ENCODE measurements at places on chromosomes 4 and X.
A peak's percentile ranks its signal among the peaks of the same experiment; 100 is the strongest.

DNA sequence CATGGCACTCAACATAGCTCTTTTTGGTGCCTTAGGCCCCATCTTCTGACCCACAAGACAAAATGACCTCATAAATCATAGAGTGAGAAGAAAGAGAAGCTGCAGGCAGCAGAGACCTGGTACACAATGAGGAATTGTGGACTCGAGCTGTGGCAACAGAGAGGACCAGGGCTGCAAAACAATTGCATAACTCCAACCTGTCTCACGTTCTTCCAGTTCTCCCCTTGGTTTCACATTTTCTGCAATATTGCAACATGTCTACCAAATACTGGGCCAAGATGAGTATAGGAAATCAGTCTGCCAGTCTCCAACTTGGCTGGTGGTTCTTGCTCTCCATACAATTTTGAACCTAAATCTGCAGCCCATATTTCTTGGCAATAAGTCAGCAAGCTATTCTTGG, 105.3 kb downstream of the KDR start:
- no peak for DNase-seq

- no peak for DNase-seq
Measured at GRCh38 chr4:139860435-139861024, 194.9 kb downstream of the MGST2 start.

DNA sequence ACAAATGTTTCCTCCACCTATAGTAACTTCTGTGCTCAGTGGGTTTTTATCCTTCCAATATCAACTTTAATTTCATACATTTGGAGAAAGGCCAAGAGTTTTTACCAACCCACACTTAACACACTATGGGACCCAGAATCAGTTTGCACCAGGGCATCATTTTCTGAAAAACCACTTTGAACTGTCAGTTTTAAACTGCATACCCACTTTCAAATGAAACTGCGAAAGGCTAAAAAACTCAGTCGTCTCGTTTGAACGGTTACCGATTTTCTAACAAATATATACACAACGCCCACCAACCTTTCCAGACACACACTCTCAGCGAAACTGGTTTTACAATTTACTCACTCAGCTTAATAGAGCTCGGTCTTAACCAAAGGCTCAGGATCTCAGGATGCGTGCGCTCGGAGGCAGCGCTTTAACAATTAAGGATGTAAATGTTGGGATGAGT, 376 bp downstream of the ABCG2 start:
- DNase-seq = no peak

GRCh38 chr4:76830964-76831703, 66.8 kb downstream of the SOWAHB start:
- DNase-seq = no peak

DNA sequence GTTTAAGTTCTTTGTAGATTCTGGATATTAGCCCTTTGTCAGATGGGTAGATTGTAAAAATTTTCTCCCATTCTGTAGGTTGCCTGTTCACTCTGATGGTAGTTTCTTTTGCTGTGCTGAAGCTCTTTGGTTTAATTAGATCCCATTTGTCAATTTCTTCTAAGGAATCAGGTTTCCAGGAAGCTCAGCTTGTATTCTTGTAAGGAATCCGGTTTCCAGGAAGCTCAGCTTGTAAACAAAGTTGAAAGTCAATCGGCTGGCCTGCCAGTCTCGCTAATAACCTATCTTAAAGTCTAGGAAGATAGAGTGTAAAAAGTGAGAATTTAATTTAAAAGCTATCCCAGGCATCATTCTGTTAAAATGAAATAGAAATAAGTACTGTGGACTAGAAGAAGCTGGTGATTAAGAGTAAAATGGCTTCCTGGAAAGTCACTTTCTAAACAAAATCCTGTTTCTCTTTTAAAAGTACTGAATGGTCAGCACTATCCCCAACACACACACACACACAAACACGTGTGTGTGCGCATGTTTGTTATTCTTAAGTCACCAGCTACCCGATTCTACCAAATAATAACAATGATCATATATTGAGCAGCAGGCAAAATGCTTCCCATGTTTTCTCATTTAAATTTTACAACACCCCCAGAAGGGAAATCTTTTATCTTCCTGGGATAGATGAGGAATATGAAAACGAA, 171.7 kb downstream of the PAPSS1 start:
- DNase-seq = no peak

GRCh38 chr4:56762484-56763250, 58.8 kb downstream of the SPINK2 start:
- DNase-seq = no peak

DNA sequence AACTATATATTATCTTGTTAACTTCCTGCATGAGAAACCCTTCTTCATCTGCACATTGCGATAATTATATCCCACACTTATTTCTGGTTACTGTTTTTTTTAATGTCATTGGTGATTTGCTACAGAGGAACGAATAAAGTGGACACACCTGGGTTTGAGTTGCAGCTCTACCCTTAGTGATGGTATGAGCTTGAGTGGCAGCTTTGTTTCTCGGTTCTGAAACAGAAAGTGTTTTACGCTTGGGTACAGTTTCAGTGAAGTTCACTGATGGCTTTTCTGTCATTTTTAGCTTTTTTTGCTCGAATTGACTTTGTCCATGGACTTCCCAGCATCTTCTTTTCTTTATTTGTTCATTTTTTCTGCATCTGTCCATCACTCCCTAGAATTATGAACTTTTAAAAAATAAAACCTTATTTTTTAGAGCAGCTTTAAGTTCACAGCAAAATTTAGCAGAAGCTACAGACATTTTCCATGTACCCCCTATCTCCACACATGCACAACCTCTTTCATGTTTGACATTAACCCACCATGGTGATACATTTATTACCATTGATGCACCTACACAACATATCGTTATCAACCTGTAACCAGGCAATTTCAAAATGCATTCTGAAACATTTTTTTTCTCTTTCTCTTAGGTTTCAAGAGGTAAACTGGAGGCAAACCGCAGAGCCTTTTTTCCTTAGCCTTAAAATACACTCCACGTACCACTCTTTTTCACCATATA, 1041.6 kb upstream of the PRKX start:
- DNase-seq = no peak

DNA sequence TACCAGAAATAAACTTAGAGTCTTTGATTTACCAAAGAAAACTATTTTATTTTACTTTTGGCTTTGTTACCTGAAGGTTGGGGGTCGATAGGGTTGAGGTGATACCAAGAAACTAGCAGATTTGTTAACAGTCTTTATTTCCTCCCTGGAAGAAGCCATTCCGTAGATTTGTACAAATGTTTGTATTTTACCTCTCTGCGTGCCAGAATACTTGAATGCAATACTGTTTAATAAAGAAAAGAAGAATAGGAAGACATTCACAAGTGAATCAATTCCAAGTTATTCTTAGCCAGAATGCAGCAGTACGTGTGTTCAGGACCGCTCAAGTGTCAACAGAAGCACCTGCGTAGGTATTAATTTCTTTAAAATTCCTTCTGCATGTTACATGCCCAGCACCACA, 260.3 kb upstream of the TENM3 start:
- DNase-seq = no peak

- DNase-seq = no peak
Measured at GRCh38 chr4:76997077-76997476, 47.5 kb downstream of the SEPTIN11 start.

GRCh38 chr4:83205760-83206159, 78.8 kb downstream of the COQ2 start:
- DNase-seq = no peak

DNA sequence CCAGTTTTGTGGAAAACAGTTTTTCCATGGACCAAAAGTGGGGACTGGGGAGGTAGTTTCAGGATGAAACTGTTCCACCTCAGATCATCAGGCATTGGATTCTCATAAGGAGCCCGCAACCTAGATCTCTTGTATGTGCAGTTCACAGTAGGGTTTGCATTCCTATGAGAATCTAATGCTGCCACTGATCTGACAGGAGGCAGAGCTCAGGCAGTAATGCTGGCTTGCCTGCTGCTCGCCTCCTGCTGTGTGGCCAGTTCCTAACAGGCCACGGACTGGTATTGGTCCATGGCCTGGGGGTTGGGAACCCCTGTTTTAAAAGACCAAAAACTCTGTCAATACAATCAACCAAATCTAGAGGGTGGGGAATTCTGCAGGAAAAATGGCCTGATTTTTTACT, 100.0 kb upstream of the EOLA2 start:
- DNase-seq = no peak

GRCh38 chrX:72029483-72030411, 102.0 kb downstream of the RTL5 start:
- peak; percentile 31 for DNase-seq

- DNase-seq = no peak
Measured at GRCh38 chrX:29842552-29842951, 372.8 kb upstream of the MAGEB2 start.

DNA sequence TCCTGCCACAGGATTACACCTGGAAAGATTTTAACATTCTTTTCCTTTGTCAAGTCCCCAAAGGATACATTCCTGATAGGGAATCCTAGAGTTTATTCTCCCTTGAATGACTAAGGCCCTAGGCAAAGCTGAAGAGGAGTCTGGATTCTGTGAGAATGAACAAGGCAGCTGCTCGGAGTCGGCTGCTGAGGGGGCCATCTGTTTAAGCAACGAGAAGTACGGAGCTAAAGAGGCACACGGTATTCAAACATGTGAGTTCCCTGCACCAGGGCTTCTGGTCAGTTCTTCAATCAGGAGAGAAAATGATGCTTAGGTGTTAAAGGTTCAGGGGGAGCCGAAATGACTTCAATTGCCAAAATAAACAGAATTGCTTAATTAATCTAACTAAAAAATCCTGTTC, 97.6 kb downstream of the MGST2 start:
- peak; percentile 55 for DNase-seq

- no peak for DNase-seq
Measured at GRCh38 chrX:148517176-148517575, 16.8 kb downstream of the AFF2 start.

- no peak for DNase-seq
Measured at GRCh38 chrX:39049975-39050374, 248.7 kb downstream of the MID1IP1 start.

DNA sequence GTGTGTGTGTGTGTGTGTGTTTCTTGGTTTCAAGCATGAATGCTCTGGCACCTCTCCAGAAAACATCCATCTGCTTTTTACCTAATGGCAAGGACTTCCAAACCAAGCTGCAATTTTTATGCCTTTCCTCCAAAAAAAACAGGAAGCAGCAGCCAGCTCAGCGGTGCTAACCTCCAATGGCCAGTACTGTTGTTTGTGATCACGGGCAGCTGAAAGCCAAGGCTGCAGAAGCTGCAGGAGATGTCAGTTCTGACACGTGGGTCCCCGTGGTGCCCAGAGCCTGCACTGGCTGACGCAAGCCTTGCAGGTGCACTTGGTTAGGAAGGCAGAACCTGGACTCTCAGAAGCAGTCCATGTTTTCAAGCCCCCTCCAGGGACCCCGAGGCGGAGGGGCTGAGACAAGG, 313.6 kb upstream of the DDX53 start:
- no peak for DNase-seq

DNA sequence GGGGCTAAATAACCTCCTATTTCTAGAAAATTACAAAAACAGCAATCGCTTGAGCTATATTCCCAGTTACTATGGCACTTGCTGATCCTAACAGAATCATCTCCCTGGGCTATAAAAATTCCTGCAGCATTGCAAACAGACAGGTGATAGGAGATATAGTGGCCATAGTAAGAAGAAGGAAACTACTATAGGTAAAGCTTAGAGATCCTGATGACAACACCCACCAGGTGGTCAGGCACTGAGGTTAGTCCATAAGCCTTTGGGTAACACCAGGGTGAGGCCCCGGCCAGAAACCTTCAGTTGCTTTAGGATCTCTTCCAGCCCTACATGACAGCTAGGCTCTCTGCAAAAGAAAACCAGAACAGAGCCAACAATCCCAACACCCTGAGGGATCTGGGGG, 197.9 kb upstream of the PPP1R2C start:
- DNase-seq = peak; percentile 4

- no peak for DNase-seq
Measured at GRCh38 chr4:107834241-107834794, 9.6 kb downstream of the SGMS2 start.

DNA sequence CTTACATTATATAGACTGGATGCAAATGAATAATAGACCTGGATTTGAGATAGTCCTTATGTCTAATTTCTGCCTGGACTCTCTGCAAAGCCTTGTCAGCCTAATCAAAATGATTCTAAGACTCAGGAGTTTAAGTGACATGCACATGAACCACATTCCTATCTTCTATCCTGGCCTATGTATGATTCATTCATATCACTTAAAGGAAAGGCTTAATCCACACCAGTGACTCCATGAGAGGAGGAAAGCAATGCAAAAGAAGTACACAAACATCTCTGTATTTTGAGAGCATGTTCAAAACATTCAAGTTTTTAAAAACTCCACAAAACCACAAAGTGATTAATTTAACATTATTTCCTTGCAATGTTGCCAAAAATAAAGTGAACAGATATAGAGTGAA, 14.6 kb downstream of the AMOT start:
- no peak for DNase-seq

DNA sequence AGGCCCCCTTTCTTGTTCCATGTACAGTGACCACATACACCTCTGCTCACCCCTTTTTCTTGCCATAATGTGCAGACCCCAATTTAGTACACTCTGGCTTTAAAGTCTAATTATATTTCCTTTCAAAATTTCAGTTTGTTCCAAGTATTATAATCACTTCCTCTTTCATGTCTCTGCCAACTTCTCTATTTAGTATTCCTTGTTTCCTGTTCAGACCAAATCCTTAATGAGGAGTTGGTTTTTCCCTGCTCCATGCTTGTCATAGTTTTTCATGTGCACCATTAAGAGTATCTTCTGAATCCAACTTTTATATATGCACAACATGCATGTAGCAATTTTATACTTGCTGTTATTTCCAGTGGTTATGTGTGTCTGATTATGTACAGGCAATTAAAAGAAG, 32.3 kb downstream of the USP53 start:
- DNase-seq = no peak

- peak; percentile 42 for DNase-seq
Measured at GRCh38 chr4:153318696-153319320, 25.7 kb upstream of the MND1 start.

- no peak for DNase-seq
Measured at GRCh38 chr4:154807042-154807630, 26.1 kb downstream of the RBM46 start.

- peak; percentile 20 for DNase-seq
Measured at GRCh38 chr4:4901877-4902276, 42.4 kb downstream of the MSX1 start.

DNA sequence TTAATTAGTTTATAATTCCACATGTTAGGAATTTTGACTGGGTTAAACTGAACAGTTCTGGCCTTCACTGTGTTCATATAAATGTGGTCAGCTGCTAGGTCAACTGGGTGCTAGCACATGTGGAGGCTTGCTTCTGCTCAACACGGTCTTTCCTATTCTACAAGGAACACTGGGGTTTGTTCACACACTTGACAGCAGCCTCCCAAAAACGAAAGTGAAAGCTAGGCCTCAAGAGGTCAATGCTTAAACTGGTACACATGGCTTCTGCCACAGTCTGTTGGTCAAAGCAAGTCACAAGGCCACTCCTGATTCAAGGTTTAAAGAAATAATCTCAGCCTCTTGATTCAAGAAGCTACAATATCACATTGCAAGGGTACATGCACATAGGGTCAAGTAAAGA, 126.5 kb downstream of the QDPR start:
- no peak for DNase-seq
